Esophagus squamous epithelium (tissue), 5 donors: ENCODE measurements at places on chromosomes 13 and 19. TPM values are rescaled to one million over a fixed set of nuclear protein-coding genes. Genes with fewer than 3 reads are reported as not detected.

PPFIA3 gene
- 20.9 TPM for total RNA-seq

GRCh38 chr13:38670627-38671026 is 16.2 kb upstream of the FREM2 start:
- no peaks in the 10 kb centered on the region for H3K27me3 ChIP-seq
- H3K36me3 ChIP-seq, result no peaks in the 10 kb centered on the region
- no peaks in the 10 kb centered on the region for H3K4me1 ChIP-seq

- H3K4me1 ChIP-seq, result no peaks in the 10 kb centered on the region
- H3K4me3 ChIP-seq, result no peak overlapping the region
- H3K27me3 ChIP-seq, result no peaks in the 10 kb centered on the region
These were observed 97.7 kb downstream of the SPACA7 start for GRCh38 chr13:112473818-112474217.

TMC4 gene
- total RNA-seq, result 12.6 TPM

DNA sequence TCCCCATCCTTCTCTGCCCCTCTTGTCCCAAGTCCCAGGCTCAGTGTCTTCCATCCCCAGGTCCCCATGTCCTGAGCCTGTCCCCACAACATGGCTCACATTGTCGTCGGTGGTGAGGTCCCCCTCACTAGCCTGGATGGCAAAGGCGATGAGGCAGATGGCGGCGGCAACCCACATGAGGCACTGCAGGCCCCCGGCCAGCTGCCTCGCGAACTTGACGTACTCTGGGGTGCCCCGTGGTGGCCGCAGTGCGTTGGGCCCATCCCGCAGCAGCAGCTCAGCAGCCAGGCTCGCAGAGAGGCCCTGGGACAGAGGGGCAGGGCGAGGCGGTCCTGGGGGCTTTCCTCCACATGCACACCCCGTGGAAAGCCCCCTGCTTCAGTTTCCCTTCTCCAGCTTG is 1.1 kb downstream of the ATP4A start:
- H3K4me1 ChIP-seq, result peaks cover 6% of the 10 kb centered on the region
- DNase-seq, result no peak
- no peak overlapping the region for H3K27ac ChIP-seq
- no peaks in the 10 kb centered on the region for H3K36me3 ChIP-seq

DNA sequence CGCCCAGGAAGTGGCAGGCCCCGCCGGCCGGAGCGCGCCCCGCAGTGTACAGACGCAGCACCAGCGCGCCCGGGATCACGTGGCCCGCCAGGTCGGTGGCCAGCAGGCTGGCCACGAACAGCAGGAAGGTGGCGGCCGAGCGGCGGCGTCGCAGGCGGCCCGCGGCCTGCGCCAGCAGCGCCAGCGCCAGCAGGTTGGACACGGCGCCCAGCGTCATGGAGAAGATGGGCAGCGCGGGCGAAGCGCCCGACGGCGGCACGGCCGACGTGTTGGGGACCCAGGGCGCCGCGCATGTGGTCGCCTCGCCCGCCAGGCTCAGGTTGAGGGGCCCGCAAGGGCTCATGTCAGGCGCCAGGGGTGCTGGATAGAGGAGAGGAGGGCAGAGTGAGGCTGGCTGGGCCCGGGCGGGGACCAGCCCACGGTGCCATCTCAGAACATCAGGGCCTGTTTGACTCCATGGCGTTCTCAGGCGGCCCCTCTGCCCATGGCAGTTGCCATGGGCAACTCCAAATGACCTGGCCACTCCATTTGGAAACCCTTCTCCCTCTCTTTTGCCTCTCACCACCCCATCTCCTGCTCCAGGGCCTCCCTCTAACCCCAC is 1.1 kb downstream of the PTGER1 start:
- H3K36me3 ChIP-seq, result peaks cover 15% of the 10 kb centered on the region
- H3K4me3 ChIP-seq, result peak overlapping the region; percentile 20
- no peak for DNase-seq
- no peak overlapping the region for H3K27ac ChIP-seq
- H3K4me1 ChIP-seq, result peaks cover 72% of the 10 kb centered on the region
- H3K27me3 ChIP-seq, result peaks cover 36% of the 10 kb centered on the region
